Astrocyte of the cerebellum (primary cell): ENCODE measurements at places on chromosomes 7 and 10.

DNA sequence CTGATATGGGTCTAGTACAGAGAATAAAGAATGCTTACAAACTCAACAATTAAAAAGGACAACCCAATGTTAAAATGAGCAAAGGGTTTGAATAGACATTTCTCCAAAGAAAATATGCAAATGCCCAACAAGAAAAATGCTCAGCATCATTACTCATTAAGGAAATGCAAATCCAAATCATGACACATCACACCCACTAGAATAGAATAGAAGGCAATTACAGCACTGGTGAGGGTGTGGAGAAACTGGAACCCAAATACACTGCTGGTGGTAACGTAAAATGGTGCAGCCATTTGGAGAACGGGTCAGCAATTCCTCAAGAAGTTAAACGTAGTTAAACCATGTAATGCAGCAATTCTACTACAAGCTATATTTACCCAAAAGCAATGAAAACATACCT, 53.8 kb downstream of the KDM7A start:
- no peak for DNase-seq

DNA sequence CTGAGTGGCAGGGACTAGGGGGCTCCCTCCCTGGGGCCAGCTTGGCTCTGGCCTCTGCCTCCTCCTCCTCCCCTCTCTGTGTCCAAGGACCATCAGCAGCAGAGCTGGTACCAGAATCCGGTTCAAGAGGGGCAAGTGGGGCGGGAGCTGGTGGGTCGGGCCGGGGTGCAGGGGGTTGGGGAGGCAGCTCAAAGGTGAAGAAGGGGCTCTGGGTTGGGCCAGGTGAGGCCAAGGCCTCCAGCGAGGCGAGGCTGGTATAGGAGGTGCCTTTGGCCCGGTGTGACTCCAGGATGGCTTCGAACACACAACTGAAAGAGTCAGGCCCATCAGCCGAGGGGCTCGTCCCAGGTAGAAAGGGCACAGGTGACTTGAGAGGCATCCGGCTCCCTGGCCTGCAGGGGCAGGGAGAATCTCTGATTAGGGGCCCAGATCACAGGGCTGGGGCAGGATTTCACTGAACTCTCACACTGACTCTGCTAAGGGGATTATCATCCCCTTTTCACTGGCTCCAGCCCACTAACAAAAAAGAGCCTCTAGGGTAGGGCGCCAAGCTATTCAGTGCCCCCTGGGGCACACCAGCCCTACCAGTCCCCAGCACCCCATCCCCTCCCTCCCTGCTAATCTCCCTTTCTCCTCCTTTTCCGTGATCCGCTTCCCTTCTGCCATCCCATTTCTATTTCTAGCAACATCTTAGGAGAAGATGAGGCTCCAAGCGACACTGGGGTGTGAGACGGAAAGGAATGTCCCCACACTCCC, 4.6 kb downstream of the PSD start:
- DNase-seq: no peak

GRCh38 chr7:35839860-35840854, 39.3 kb downstream of the SEPTIN7 start:
- DNase-seq: peak; percentile 16

GRCh38 chr10:95201736-95202135, 7.7 kb downstream of the ACSM6 start:
- DNase-seq: no peak

GRCh38 chr10:72417971-72418370, 63.3 kb upstream of the DNAJB12 start:
- DNase-seq: peak; percentile 4

DNA sequence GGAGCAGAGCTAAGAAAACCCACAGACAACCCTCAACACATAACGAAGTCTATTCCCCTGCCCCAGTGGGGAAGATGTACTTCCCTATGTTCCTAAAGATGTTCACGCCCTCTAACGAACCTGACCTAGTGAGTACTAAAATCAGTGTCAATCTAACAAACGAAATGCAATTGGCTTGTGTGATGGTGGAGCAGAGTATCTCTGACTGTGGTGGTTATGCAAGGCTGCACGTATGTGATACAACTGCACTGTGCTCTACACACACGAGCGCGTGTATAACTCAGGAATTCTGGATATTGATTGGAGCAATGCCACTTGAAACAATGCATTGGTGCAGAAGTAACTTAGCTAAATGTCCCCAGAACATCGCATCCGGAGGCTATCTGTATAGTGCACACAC, 1.3 kb downstream of the ANKRD16 start:
- no peak for DNase-seq

DNA sequence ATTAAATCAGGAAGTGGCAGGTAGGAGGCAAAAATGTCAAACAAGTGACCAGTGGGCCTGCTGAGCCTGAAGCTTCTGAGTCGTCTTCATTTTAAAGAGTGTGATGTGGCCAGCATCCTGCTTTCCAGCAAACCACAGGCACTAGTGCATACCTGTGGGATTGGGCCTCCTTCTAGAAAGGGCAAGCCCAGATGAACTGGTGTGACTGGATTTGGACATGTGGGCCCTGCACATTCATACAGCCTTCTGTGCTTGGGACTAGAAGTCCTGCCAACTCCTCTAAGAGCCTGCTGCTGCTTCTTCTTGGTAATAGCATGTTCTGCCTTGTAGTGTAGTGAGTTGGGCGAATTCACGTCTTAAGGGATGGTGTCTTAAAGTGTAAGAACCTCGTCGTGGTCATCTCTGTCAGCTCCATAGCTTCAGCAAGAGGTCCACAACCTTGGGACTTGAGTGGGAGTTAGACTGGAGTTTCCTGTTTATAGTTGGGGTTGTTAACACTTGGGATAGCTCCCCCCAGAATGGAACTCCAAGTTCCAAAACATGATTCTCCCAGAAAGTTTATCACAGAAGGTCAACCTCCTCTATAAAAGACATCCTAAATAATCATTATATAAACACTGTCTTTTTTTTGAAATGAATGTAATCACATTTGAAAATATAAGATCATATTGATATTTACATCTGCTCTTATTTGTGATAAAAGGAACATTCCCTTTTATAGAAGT, 11.2 kb downstream of the BMPER start:
- DNase-seq: no peak

- peak; percentile 22 for DNase-seq
Observed at GRCh38 chr7:30238721-30239441, 45.5 kb upstream of the ZNRF2 start.

- no peak for DNase-seq
Observed at GRCh38 chr10:42953684-42954674, 122.9 kb upstream of the RET start.

- DNase-seq: no peak
Observed at GRCh38 chr10:71796749-71797405, 23.6 kb upstream of the VSIR start.

DNA sequence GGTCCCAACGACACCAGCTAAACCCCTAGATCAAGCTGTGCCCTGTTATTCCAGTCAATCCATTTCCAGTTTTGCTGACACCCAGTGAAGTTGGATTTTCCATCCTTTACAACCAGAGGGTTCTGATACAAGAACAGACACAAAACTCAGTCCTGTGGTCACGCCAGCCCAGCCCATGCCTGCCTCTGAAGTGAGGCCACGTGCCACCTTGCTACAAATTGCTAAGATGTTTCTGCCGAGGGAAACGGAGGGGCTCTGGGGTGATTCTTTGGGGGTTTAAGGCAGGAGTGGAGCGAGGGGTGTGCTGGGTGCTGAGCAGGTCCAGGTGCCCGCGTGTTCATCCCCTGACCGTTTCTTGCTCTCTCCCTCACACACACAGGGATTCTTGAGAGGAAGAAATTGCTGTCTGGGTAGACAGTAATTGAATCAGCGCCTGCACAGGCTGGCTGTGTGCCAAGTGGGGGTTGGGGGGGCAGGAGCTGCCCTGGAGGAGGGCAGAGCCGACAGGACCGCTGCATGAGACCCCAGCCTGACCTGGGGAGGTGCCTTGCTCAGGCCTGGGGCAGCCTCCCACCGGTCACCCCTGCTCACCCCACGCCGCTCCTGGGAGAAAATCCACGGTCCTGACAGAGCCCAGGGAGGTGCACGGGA, 38.1 kb downstream of the ADAP1 start:
- DNase-seq: no peak

- no peak for DNase-seq
Observed at GRCh38 chr10:3763852-3764625, 21.0 kb downstream of the KLF6 start.

- DNase-seq: no peak
Observed at GRCh38 chr7:154676422-154677073, 326.4 kb downstream of the PAXIP1 start.

DNA sequence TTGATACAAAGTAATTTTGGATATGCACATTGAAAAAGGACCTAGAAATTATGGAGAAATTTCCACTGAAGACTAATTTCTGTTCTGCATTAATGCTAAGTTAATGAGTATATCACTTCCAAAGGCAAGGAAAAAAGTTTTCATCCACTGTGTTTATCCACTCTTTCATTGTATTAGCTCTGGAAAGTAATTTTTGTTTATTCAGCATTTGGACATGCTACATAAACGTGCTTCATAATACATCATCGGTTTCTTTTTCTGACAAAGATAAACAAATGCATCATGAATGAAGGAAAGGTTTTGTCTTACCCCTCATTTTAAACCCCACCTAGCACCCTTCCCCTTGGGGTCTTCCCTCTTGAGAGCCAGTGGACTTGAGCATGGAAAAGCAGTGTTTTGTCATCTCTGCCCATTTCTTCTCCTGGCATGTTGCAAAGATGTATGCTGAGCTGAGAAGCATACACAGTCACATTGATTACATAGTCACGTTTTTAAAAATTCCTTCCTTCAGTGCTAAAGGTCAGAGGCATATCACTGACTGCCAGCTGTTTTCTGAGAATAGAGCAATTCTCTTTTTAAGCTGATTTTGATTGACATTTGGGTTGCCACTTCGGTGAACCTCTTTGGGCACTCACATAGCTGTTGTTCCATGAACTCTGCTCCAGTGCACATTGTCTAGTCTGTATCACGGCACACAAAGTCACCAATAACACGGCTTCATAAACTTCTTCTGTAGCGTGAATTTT, 65.9 kb upstream of the C7orf33 start:
- no peak for DNase-seq

GRCh38 chr7:117113871-117114270, 160.6 kb downstream of the ST7 start:
- DNase-seq: no peak

- no peak for DNase-seq
Observed at GRCh38 chr7:152754075-152754730, 5.3 kb upstream of the ACTR3B start.

GRCh38 chr10:44824607-44825006, 86.5 kb upstream of the TMEM72 start:
- DNase-seq: no peak

GRCh38 chr7:144834641-144835144, 1.2 kb downstream of the TPK1 start:
- DNase-seq: no peak

DNA sequence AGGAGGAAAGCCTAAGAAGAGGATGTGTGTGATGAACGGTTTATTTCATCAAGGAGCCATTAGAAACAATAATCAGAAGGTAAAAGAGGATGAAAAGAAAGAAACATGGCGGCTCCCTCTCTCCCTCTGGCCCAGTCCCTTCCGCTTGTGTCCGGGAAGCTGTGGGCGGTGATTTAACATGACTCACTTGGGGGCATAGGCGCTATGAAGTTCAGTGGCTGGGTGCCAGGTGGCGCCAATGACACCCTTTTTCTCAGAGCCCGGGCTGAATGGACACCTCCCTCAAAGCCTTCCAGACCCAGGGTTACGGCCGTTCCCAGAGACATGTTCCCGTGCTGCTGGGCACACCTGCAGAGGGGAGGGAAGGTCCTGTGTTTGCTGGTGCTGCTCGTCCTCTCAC, 244.0 kb downstream of the SKAP2 start:
- no peak for DNase-seq

GRCh38 chr7:99505324-99505662, 831 bp downstream of the ZKSCAN5 start:
- no peak for DNase-seq
